Left colon (tissue), 2 donors: ENCODE measurements at places on chromosomes 7 and 10. TPM values are rescaled to one million over a fixed set of nuclear protein-coding genes. Genes with fewer than 3 reads are reported as not detected.

DNA sequence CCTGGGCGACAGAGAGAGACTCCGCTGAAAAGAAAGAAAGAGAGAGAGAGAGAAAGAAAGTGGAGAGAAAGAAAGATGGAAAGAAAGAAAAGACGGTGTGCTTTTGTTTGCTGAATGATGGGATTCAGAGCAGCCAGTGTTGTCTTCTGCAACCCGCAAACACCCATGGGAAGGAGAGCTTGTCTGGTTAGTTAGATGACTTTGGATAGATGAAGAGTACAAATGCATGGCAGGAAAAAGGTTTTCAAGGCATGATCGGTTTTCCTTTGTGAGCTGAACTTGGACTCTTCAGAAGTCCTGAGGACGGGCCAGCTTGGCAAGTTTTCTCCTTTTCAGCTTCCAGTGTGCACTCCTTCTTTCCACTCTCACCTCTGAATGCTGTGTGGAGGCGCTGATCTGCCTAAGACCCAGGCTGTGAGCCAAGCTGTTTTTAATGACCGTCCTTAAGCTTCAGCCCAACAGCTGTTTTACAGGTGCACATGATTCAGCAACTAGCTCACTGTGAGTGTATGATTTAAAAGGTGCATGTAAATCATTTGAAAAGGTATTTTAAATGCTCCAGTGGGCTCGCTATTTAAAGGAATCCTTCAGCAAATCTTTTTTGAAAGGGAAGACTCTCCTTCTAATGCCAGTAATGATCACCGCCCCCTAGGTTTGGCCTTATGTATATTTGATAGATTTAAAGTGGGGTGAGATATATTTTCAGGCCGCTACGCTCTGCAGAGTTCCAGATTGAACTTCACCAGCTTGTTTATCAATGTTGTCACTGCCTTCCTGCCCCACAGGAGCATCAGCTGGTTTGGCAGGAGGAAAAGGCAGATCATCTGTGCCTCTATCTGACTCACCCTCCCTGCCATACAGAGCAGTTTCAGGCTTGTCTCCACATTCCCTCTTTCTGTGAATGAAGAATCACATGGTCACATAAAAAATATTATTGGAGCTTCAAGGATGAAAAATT, 115.0 kb downstream of the PLXDC2 start:
- peak; percentile 57 for DNase-seq

- DNase-seq: no peak
These were observed 67.2 kb upstream of the POT1 start for GRCh38 chr7:124996778-124997177.

DNA sequence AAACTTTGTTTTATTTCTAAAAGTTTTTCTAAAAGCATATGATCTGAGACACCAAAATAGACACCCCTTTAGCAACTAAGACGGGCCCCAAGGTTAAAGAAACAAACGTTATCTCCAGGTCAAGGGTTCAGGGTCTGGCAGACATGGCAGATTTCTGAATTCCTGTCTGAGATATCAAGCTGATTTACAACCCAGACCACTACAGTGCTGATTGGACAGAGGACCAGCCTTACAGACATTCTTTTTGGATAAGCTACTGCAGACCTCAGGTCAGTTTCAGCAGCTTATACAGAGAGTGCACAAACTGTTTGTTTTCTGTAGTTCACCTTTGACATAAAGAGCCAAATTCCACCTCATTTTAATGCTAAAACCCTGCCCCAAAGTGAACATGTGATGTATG, 34.8 kb downstream of the SVOPL start:
- no peak for DNase-seq

The CPA2 gene
- 1.1 TPM for total RNA-seq

DNA sequence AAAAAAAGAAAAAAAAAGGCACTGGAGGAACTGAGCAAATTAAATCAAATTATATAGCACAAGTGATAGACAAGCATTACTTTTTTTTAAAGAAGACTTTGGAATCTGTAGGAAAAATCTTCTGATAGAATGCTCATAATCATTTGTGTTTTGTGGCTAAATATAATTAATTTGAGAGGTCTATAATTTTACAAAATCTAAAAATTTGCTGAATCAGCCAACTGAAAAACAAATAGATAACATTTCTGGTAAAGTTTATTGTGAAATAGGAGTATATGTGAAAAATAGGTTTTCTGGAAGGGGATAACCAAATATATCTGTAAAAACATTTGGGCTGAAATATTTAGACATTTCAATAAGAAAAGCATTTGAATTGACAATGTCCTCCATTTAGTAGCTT, 844.9 kb upstream of the COBL start:
- DNase-seq: no peak

GRCh38 chr7:139523199-139523941, at the start of gene CLEC2L:
Gene CLEC2L (plus strand): TSS chr7:139523685. CDS start chr7:139523928, 243 bp downstream.
- DNase-seq: no peak

The SRRM3 gene
- 0.92 TPM for total RNA-seq

GRCh38 chr7:3318874-3319273, 17.8 kb downstream of the SDK1 start:
- no peak for DNase-seq

GRCh38 chr10:78771260-78771659, 297.5 kb upstream of the ZMIZ1 start:
- DNase-seq: no peak

The NODAL gene
- not detected for total RNA-seq

GRCh38 chr10:81096558-81096957, 558.9 kb downstream of the SH2D4B start:
- no peak for DNase-seq

The UPK3BL2 gene
- 20.7 TPM for total RNA-seq

GRCh38 chr10:110361800-110362456, 57.2 kb upstream of the SMNDC1 start:
- no peak for DNase-seq

DNA sequence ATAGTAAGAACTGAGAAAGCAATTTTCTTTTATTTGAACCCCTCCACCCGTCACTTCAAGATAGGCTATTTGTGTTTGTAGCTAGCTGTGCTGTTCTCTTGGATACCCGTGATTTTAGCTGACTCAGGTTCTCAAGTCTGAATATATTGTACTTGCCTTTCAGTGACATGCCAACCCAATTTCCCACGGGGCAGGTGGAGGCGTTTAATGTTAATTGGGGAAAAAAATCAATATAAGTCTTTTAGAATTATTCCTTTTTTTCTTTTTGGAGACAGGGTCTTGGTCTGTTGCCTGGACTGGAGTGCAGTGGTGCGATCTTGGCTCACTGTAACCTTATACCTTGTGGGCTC, 36.4 kb downstream of the ZRANB1 start:
- no peak for DNase-seq

The SYNPO2L gene
- not detected for total RNA-seq

The PIP gene
- total RNA-seq: not detected

DNA sequence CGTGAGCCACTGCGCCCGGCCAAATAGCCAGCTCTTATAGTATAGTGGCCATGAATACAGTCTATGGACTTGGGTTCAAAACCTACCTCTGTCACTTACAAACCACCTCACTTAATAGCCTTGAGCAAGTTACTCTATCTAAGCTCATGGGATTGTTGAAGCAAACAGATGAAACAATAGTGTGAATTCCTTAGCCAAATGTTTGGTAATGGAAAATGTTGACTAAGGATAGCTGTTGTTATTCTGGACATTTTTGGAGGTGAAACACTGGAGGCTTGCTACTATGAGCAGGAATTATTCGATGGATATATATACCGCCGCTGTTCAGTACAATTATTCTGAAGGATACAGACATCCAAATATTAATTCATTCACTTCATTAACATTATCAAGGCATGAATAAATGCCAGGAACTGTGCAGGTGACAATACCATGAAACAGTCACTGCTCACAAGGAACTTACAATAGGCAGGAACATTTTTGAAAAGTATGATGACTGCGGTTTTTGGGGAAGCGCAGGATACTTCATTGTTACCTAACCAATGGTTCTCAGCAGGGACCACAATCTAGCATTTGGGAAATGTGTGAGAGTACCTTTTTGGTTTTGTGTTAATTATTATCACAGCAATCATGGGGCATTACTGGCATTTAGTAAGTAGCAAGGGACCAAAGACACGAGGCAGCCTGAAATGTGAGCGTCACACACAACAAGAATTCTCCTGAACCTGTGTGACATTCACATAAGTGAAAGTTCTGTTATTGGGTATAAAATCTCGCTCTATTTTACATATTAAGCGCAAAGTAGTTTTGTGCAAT, 55.7 kb downstream of the CUBN start:
- no peak for DNase-seq

DNA sequence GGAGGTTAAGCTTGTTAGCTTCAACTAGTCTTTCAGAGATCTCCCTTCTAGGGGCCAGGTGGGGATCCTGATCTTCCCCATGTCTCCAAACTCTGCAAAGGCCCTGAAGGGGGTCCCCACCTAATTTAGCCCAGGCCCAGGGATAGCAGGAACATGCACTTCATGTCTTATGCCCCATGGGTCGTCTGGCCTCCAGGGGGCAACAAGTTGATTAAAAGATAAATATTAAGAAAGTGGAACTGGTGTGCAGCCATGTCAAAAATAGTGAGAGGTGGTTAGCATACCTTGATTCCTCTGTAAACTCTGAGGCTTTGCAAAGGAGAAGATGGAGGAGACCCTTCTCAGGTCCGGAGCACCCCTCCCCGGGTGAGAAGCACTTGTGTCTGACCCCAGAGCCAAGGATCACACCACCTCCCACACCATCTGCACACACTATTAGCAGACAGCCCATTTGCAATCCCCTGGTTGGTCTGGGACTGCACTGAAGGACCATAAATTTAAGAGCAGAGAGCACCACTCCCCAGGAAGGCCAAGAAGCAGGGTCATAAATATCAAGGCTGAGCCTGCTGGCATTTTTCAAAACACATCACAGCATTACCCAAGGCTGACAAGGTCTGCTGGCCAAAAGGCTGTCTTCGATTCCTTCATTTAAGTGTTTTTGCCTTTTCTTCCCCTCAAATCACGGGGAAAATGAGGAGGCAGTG, 44.2 kb upstream of the LRRC18 start:
- no peak for DNase-seq

DNA sequence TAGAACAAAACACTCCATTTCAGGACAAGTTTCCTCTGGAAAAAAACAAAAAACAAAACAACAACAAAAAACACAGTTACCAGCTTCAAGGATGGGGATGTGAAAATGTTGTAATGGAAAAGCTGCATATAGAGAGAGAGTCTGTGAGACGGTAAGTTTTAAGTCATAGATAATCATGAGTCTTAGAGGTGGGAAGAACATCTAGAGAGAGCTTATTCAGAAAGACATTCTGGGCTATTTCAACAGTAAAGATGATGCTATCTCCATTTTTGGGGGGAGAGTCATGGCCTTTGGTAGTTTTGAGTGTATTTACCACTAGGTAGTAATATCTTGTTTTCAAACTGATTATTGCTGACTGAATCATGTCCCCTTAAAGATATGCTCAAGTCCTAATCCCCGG, 23.3 kb upstream of the INPP5F start:
- DNase-seq: no peak

DNA sequence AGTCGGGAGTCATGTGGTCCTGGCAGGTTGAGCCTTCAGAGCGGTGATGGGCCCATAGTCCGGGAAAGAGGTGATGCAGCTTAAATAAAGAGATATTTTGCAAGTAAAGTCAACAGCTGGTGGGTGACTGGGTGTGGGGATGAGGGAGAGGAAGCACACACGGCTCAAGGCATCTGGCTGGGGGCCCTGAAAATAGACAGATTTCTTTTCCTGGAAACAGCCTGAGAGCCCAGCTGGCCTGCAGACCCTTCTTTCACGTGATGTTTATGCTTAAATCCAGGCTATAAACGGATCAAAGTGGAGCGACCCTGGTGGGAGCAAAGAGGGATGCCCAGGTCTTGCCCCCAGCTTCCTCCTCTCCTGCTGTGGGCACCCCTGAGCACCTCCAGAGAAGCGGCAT, 149.1 kb downstream of the TEX36 start:
- no peak for DNase-seq

DNA sequence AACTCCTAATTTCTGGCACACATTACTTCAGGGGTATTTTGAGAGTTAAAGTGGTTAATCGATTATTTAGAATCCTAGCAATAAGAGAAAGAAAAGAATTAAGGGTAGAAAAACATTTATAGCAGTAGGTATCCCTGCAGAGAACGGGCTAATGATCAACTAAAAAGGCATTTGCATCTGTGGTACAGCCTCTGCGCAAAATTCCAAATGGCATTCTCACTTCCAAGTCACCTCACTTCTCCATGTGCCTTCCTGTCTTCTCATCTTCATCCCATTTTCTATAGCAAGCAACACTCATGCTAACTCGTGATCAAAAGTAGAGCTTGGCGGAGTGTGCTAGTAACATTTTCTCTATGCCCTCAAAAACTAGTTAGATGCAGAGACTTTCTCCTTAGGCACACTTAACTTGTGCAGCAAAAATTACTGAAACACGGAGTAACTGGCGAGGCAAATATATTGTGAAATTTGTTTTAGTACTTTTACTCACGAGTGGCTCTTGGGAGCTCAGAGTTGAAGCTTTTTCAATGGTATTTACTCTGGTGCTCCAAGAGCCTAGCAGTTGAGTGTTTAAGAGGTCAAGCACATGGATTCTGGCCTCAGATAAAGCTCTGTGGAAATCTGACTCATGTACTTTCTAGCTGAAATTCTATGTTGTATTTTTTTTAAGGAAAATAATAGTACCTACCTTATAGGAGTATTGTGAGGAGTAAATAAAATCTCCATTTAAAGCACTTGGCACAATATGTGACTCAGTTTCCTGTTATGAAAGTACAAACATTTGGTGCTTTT, 65.1 kb downstream of the MET start:
- no peak for DNase-seq

DNA sequence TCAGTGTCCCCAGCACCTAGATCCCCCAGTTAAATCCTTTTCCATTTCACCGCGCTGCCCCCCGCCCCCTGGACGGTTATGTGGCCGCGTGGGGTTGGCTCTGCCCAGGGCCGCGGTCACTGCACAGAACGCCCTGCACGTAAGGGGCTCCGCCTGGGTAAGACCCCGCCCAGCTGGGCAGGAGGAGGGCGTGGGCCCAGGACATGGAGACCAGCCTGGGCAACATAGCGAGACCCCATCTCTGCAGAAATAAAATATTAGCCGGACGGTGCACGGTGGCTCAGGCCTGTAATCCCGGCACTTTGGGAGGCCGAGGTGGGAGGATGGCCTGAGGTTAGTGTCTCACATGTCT, 650 bp upstream of the ZFAND2A start:
- peak; percentile 53 for DNase-seq

DNA sequence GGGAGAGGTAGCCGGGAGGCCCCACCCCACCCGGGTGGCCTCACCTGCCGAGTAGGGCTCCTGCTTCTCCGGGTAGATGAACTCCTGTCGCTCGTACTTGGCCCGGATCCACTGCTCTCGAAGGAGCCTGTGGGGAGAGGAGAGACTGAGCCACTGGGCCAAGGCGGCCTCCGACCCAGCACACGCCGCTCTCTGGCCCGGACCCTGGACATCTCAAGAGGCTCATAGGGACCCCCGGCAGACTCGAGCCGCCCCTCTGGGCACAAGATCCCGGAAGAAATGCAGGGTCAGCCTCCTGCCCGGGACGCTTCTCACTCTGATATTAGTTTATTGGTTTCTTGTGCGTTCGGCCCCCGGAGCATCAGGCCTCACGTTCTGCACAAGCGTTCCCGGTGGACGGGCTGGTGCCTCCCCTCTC, 34.5 kb downstream of the ADAP1 start:
- peak; percentile 77 for DNase-seq

- no peak for DNase-seq
These were observed 36.0 kb downstream of the PRTFDC1 start for GRCh38 chr10:24916365-24916764.
